ENCODE measurements at places on chromosomes 2 and 18.

GRCh38 chr2:148658807-148659722 is 14.5 kb downstream of the EPC2 start:
- DNase-seq = no peak

DNA sequence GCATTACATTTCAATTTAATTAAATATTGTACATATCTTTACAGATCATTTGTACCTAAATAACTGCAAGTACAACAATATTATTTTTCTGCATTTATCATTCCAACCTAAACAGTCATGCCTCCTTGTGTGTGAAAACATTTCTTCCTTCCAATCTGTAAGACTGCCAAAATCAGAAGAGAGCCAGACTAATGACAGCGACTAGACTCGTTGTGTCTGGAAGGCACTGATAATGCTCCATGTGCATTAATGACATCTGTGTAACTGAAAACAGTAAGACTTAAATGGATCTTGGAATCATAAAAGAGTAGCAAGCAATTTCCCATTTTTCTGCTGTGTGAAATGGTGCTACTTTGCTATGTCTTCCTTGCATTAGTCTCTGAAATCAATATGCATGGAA is 278.0 kb upstream of the DSEL start:
- no peak for DNase-seq

- peak; percentile 31 for DNase-seq
Observed at GRCh38 chr18:55477499-55477859, 110.5 kb downstream of the TCF4 start.

- DNase-seq = peak; percentile 65
Observed at GRCh38 chr2:128754246-128754724, 435.6 kb upstream of the HS6ST1 start.

GRCh38 chr2:61948661-61949457 is 43.4 kb downstream of the COMMD1 start:
- no peak for DNase-seq

- DNase-seq = no peak
Observed at GRCh38 chr2:224359569-224359968, 42.3 kb downstream of the FAM124B start.

GRCh38 chr2:104873689-104874054 is 19.8 kb downstream of the POU3F3 start:
- no peak for DNase-seq

- no peak for DNase-seq
Observed at GRCh38 chr18:5159080-5159479, 38.0 kb downstream of the AKAIN1 start.

GRCh38 chr2:165790466-165790865 is 3.6 kb downstream of the GALNT3 start:
- DNase-seq = no peak

DNA sequence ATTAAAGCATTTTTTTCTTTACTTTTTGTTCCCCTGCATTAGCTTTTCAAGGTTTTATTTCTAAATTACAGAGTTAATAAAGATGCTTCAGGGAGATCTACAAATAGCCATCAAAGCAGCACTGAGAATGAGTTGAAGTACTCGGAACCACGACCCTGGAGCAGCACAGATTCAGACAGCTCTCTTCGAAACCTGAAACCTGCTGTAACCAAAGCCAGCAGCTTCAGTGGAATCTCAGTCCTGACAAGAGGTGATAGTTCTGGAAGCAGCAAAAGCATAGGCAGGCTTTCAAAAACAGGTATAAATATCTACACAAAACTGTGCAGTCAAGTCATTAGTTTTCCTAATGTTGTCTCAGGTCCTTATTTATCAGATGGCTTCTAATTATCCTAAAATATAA is 102.8 kb upstream of the UBXN4 start:
- DNase-seq = no peak

- DNase-seq = no peak
Observed at GRCh38 chr2:165953306-165953654, 296 bp downstream of the TTC21B start.

DNA sequence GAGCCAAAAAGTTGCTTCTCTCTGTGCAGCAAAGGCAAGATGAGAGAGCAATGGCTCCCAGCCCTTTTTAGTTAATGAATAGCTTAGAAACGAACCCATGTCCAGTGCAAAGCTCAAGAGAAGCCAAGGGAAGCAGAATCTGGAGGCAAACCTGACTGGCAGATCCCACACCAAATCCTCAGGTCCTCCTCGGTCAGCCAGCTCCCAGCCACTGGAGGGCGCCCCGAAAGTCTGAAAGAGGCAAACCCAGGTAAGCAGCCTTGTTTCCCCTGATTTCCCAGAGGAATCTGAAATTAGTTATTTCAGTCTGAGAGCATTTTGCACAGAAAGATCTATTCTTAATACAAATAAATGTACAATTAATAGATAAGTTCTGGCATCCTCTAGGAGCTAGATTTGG is 71.3 kb upstream of the PID1 start:
- no peak for DNase-seq

DNA sequence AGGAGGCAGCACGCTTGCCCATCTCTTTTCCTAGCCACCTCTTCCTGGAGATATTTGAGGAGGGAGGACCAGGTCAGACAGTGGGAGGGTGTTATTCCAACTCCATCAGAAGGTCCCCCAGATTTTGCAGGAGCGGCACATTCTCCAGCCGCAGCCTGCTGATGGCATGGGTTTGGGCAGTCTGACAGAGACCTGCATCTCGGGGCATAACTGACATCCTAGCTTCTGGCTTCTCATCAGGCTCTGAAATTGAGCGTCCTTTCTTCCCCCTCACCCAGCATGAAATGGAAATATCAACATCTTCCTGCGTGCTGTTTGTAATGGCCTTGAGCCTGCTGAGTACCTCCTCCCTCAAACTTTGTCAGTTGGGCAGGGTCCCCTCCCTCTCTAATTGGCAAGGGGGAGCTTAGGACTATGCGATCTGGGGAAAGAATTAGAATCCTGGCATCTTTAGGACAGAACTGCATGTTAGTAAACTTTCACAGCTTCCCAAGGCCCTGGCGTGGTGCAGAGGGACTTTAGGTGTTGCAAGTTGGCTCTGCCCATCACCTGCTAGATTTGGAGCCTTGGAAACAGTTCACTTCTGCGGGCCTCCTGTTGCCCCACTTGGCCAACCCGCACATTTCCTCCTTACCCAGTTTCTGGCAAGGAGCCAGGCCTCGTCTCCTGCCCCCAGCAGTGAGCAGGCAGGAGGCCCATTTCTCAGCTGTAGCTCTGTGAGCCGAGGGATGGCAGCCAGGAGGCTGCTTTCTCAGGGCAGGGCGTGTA is 2.2 kb downstream of the ITM2C start:
- DNase-seq = peak; percentile 67

GRCh38 chr2:70122470-70122869 is 35.2 kb downstream of the PCBP1 start:
- no peak for DNase-seq

GRCh38 chr2:133054297-133054696 is 384.3 kb upstream of the LYPD1 start:
- no peak for DNase-seq

DNA sequence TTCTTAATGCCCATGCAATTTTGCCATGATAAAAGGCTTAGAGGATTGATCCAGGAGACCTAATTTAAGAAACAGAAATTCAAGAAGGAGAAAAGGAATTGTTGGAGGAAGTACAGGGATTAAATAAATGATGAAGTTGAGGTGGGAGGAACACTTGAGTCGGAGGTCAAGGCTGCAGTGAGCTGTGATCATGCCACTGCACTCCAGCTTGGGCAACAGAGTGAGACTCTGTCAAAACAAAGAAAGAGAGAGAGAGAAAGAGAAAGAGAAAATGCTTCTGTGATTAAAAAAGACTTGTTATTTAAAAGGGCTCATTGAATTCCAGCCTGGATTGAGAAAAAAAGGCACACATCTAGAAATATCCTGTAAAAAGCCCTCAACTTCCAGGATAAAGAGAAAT is 123.2 kb downstream of the B3GNT2 start:
- no peak for DNase-seq

- no peak for DNase-seq
Observed at GRCh38 chr2:159907909-159908308, 109.9 kb upstream of the CD302 start.

GRCh38 chr2:233247744-233248143 is 3.7 kb upstream of the ATG16L1 start:
- no peak for DNase-seq

DNA sequence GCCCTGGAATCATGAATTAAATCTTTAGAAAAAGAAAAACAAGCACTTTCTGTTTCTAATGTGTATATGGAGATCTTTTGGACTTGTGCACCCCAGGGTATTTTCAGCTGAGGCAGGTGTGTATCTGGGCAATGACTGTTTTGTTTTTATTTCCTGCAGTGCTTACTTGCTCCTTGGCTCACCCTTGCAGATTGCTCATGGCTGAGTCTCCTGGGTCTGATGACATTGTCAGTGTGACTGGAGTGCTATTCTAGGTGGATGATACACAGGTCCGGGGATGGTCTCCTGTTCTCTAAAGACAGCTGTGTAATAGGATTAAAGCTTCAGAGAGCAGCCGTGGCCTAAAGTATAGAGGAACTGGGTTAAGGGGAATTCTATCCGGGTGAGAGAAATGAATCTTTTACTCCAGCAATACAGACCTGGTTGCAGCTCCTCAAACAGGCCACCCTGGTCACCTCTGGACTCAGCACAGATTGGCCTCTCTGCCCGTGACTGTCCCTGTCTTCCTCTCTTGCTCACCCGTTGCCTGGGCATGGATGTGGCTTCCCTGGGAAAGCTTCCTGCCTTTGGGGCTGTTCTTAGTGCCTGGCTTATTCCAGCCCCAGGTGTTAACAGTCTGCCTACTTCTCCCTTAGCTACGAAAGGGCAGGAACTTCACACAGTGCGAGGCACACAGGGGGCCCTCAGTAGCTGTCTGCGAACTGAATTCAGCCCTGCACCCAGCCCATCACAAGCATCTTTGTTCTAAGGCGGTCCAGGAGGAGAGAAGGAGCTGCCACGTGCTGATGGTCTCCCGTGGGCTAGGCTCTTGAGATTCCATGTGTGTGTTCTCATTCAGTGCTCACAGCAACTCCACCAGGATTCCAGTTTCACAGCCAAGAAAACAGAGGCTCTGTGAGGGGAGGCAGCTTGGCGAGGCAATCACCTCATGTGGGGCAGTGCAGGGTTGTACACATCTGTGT is 84.3 kb downstream of the ACOXL start:
- no peak for DNase-seq

GRCh38 chr2:43361286-43361685 is 134.9 kb upstream of the ZFP36L2 start:
- no peak for DNase-seq

- peak; percentile 68 for DNase-seq
Observed at GRCh38 chr18:59697236-59697932, at the start of gene CCBE1. CCBE1 (minus strand) TSS chr18:59697423.

- DNase-seq = no peak
Observed at GRCh38 chr2:186201371-186201770, 284.7 kb upstream of the ZC3H15 start.

DNA sequence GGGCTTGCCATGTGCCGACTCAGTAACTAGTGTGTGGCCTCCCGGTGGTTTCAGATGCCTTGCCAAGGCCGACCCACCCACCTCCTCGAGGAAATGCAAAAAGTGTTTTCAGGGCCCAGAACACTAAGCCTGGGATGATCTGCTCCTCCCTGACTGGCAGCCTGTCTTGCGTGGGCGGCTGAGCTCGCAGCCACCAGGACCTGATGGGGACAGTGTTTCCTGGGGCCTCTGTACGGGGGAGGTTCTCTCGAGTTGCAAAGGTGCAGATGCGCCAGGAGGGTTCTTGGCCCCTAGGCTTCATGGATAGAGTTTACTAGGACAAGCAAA is 85.2 kb downstream of the GLI2 start:
- peak; percentile 89 for DNase-seq

GRCh38 chr2:126686841-126687485 is 31.0 kb downstream of the GYPC start:
- peak; percentile 7 for DNase-seq

GRCh38 chr18:5825663-5826062 is 69.7 kb downstream of the TMEM200C start:
- no peak for DNase-seq

DNA sequence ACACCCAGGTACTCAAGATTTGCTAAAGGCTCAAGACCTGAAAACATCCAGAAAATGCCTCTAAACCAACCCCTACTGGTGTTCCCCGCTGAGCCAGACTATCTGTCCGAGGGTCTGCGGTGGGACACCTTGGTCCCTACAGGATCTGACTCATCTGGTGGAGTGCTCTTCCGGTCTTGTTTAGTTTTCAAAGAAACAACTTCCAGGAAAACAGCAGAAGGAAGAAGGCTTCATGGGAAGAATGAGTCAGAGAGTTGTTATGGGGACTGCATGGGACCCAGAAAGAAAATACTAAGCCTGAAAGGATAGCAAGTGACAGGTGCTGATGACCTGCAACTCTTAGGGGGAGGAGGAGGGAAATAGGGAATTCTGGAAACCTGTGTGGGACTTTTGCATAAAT is 41.3 kb downstream of the ZFP36L2 start:
- no peak for DNase-seq

DNA sequence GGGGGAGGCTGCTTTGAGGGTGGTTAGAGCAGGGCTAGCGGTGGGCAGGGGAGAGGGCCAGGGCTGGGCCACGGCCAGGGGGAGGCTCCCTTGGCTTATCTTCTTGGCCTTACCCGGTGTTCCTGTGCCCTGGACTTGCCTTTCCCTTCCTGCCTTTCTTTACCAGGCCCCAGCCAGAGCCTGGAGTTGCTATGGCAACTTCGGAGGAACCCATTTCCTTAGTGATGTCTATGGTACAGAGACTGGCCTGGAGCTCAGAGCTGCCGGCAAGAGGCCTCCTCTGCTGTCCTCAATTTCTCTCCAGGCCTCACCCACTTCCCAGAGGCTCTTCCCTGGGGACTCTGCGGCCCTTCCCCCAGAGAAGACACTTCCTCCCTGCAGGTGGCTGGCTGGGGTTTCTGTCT is 11.5 kb downstream of the SPEG start:
- peak; percentile 56 for DNase-seq

GRCh38 chr2:160505256-160505655 is 11.6 kb upstream of the RBMS1 start:
- no peak for DNase-seq

DNA sequence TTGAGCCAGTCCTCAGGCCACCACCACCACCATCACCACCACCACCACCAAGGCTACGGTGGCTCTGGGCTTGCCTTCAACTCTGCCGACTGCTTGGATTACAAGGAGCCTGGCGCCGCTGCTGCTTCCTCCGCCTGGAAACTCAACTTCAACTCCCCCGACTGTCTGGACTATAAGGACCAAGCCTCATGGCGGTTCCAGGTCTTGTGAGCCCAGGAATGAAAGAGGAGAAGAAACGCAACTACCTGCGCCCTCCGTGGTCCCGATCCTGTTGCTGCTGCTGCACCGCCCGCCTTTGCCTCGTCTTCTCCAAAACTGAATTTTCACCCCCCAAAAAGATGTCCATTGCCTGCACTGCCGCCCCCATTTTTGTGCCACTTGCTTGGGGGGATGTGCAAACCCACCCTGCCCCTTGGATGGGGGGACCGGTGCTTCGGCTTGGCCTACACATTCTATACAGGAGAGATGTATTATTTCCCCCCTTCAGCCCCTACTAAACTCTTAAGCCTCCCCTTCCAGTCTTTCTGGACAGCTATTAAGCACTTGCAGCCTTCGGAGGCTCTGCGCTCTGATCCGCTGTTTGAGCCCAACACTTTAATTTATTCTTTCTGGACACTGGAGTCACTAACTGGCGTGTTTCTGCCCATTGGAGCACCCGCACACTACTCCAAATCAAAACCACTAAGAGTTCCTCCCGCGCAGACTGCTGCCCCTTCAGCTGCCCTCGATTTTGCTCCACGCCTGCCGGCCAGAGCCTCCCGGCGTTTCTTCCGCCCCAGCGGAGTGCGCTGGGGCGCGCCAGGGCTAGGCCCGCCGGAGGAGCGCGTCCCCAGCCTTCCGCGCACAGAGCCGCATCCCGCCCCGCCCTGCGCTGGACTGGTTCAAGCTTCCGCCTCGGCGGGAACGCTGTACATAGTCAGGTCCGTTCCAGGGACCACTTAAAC is 5.7 kb downstream of the OTX1 start:
- peak; percentile 55 for DNase-seq

- DNase-seq = no peak
Observed at GRCh38 chr2:241762933-241763369, 13.7 kb upstream of the GAL3ST2 start.

Data from right hindlimb (tissue), 1 donor.